ENCODE measurements at places on chromosomes 5 and 9. TPM values are rescaled to one million over a fixed set of nuclear protein-coding genes. Genes with fewer than 3 reads are reported as not detected.

The PCDHA3 gene
- not detected for total RNA-seq

The BTNL3 gene
- total RNA-seq: not detected

The TAF1L gene
- 0.03 TPM for total RNA-seq

The SPINK7 gene
- not detected for total RNA-seq

The BNC2 gene
- total RNA-seq: not detected

The SLC6A7 gene
- total RNA-seq: not detected

The PLK2 gene
- total RNA-seq: 37.4 TPM

The CCDC107 gene
- 20.6 TPM for total RNA-seq

The SLC35D2 gene
- total RNA-seq: 7.9 TPM

The GPX8 gene
- total RNA-seq: not detected

The ZNG1C gene
- total RNA-seq: 35.8 TPM

The LOX gene
- not detected for total RNA-seq

The SYK gene
- 0.18 TPM for total RNA-seq

The SCGB3A2 gene
- total RNA-seq: not detected

The SPAG8 gene
- total RNA-seq: 0.66 TPM

The SH3GL2 gene
- total RNA-seq: not detected

DNA sequence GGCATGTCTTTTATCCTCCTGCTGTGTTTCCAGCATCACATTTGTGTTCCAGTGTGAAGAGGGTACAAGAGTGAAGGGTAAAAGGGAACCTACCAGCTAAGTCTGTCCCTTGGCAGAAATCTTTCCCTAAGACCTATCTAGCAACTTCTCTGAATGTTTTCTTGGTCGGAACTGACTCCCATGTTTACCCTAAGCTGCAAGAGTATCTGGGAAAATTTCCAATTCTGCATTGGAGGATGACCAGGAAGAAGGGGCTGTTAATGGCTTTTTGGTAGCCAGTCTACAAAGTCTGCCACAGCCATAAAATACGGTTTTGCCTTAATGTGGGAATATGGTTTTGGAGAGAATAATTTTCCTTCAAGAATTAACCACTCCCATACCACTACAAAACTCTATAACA, 75.1 kb downstream of the MAST4 start:
- no peak for DNase-seq

- DNase-seq: no peak
These were observed 5.6 kb upstream of the C5 start for GRCh38 chr9:121055642-121056143.

GRCh38 chr5:3833566-3833965, 237.9 kb downstream of the IRX1 start:
- no peak for DNase-seq

GRCh38 chr5:68252673-68253623, 37.4 kb downstream of the PIK3R1 start:
- no peak for DNase-seq

- DNase-seq: no peak
These were observed 2.3 kb upstream of the IL17B start for GRCh38 chr5:149381261-149381985.

DNA sequence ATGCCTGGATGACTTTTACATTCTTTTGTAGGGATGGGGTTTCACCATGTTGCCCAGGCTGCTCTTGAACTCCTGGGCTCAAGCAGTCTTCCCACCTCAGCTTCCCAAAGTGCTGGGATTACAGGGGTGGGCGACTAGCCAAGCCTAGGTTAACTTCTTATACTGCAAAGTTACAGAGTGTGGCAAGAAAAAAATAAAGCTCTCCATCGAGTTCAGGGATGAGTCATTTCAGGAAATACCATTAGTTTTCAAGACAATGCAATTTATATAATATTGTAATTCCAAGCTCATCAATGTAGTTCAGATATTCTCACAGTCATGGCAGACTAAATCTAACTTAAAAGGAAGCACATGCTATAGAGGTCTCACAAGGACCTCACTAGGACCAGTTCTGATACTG, 11.5 kb upstream of the ABO start:
- no peak for DNase-seq

DNA sequence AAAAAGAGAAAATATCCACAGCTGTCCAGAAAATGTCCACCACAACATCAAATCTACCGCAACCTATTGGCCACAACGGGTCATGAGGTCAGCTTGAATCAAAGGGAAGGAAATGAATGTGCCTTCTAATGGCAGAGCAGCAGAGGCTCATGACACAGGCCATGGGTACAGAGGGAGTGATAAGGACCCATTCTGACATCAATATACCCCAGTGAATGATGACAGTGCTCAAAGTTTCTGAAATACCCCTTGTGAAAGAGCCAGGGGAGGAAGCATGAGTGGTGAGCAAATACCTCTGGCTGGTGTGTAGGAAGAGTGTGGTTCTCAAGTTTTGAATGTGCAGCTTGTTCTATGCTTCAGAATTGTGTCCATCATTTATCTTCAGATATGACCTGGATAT, 348.2 kb downstream of the IRX1 start:
- DNase-seq: no peak

GRCh38 chr9:127726871-127727270, 8.2 kb downstream of the TOR2A start:
- DNase-seq: no peak

GRCh38 chr9:80867731-80868130, 821.6 kb downstream of the TLE1 start:
- no peak for DNase-seq

DNA sequence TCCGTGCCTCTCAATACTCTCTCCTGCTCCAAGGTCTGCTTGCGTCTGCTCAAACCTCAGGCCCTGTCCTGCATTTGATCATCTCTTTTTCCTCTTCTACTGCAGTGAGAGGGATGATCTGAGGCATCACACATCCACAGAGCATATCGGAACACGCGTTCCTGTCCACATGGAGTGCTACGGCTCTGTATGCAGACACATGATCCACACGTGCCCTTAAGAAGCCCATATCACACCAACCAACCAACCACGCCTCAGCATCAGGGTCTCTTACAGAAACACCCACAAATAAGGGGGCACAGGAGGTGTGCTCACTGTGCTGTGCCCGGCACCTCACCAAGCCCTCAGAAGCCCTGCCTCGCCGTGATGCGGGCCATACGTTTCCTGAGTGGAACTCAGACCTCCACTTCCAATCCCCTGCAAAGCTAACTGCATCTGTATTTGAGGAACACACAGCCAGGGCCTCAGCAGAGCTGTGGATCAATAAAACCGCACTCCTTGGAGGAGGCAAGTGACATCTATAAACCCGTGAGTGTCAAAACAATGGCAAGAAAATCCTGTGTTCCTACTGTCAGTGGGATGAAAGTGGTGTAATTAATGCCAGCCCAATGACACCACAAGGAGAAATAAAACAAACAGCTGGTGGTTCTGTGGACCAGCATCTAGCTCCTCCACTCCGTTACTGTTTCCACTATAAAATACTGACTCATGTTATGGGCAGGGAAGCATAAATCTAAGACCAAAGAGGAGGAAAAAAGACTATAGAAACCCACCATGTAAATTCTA, 40.4 kb downstream of the AK8 start:
- no peak for DNase-seq

GRCh38 chr5:54881286-54882005, 103.9 kb downstream of the ESM1 start:
- DNase-seq: no peak

- DNase-seq: no peak
These were observed 339.3 kb downstream of the SLIT3 start for GRCh38 chr5:168961681-168962080.

DNA sequence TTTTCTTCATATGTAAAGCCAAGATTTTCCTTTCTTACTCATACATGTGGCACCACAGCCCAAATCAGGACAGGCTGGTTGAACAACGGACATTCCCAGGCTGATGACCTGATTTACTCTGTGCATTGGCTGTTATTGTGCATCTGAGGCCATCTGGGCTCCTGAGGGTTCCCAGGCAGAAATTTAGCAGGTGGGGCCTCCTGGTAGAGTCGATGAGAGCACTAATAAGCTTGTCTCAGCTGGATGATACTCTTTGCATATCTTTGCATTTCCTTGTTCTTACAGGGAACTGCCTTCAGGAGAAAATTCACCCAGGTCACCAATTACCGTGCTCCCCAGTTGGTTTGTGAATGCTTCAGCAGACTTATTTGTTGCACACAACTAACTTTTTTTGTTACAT, 605.1 kb downstream of the ELAVL2 start:
- DNase-seq: no peak

DNA sequence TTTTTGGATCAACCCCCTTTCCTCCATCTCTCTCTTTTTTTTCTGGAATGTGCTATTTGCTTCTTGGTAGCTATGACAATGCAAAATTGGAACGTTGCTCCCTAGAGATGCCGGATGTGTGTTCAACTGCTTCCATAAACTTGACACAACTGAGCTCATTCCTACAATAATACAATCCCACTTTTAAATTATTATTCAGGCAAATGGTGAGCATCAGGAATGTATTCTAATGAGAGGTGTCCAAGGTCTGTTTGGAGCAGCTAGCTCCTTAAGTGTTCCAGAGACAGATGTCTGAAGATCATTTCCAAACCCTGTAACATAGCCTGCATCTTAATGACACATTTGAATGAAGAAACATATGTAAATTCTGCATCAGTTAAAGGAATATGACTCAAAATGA, 518.4 kb downstream of the TAF11L14 start:
- DNase-seq: no peak

GRCh38 chr5:67262206-67262605, 65.6 kb upstream of the CD180 start:
- no peak for DNase-seq

DNA sequence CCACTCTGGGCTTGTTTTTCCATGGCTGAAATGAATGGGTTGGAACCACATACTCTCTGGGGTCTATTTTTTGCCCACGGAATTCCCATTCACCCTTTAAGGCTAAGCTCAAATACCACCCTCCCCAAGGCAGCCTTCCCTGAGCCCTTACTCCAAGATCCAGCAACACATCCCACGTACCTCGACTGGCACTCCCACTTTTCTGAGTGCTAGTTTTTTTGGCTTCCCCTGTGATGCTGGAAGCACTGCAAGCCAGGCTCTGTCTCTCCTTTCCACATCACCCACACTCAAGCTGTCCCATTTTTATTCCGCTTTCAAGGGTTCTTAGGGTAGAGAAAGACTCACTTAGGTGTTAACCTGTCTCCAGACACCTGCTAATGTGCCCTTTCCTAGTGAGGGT, 6.0 kb downstream of the ST6GALNAC6 start:
- no peak for DNase-seq

DNA sequence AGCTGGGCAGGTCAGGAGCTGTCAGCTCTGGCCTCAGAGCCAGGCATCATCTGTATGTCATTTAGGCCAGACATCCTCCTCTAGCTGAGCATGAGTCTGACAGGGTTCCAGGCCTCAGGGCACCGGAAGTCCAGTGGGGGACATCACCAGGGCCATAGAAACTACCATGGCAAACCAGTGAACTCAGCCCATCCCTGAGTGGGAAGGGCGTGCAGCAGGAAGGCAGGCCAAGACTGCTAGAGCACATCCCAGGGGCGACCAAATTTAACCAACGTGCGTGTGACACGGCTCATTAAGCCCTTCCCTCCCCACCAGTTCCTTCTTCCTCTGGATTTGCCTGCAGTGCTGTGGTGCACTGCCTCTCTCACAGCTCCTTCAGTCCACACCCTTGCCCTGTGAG, 75.9 kb downstream of the COL27A1 start:
- DNase-seq: no peak

DNA sequence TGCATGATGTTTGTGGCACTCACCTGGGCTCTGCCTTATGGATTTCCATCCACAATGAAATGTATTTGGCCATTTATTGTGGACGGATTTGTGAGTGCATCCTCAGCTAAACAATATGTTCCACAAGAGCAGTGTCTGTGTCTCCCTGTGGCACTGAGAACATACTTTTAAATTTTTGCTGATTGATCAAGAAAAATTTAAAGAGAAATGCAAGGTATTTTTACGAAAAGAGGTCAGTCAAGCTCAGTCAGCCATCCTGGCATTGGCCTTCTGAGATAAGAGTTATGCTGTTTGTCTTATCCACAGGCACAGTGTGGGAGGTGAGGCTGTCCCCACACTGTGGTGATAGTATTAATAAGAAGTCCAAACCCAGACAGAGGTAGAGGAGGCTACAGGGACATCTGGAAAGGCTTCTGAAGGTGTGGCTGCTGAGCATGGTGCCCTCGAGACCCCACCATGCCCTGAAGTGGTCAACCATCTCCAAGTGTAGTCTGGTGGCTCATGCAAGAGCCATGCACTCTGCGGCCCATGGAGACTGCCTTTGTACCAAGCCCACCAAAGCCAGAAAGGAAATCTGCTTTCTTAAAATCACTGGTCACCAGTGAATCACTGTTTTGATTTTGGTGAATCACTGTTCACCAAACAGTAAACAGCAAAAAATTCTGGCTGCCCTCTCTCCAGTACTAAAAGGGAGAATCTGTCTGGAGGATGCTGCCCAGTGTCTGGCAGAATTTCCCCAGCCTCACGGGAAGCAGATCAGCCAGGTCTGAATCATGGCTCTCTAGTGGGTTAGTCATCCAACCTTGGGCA, 28.8 kb downstream of the SPOCK1 start:
- DNase-seq: no peak

DNA sequence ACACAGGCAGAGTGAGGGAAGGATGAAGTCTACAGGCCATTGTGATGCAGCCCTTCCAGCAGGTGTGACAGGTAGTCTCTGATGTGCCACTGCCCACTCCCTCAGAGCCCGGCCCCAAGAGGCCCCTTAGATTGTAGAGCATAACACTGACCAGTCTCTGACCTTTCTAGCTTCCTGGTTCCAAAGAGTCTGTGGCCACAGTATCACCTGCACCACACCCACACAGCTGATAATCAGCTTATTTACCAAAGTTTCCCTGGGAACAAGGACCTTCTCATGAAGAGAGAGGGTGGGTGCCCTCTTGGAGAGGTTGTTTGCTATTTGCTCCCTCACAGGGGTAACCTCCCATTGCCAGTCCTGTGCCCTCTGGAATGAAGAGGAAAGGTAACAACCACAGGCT, 11.0 kb upstream of the ACER2 start:
- no peak for DNase-seq

DNA sequence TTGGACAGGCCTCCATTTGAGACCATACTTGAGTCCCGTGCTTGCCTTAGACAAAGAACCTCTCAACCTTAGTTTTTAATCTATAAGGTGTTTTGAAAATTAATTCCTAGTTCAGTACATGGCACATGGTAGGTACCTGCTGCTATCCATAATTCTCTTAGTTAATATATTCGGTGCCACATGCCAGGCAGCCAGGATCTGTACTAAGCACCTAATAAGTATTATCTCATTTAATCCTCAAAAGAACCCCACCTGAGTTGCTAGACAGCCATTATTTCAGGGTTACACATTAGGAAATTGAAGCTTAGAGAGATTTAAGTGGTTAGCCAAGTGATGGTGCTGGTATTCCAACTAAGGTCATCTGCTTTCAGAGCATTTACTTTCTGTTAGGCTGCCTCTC, 29.9 kb downstream of the NSD1 start:
- no peak for DNase-seq

GRCh38 chr5:158023266-158023665, 164.3 kb upstream of the CLINT1 start:
- no peak for DNase-seq

DNA sequence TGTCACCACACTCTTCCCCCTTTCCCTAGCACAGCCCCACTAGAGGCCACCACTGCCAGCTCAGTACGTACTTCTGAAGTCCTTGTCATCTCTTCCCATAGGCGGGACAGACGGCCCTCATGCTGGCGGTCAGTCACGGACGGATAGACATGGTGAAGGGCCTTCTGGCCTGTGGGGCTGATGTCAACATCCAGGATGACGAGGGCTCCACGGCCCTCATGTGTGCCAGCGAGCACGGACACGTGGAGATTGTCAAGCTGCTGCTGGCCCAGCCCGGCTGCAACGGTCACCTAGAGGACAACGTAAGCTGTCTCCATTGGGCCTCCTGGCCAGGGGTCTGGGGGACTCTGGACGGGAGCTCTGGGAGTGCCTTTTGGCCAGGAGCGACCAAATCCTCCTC, 99.4 kb upstream of the DMRT1 start:
- DNase-seq: no peak

GRCh38 chr5:168013546-168013945, 277.9 kb upstream of the WWC1 start:
- DNase-seq: no peak

All from activated T-helper 1 cell treated with anti-CD3 and anti-CD28 coated beads, Interleukin-12 subunit alpha, Interleukin-12 subunit beta, Interleukin-2, Interleukin-4 antibody, amounts not matched to agents 30 ng/mL and 10 ng/mL and 1 ng/mL, durations not matched to agents 14 hours and 24 hours and 36 hours (primary cell).